ENCODE measurements at places on chromosomes 4 and X. TPM values are rescaled to one million over a fixed set of nuclear protein-coding genes. Genes with fewer than 3 reads are reported as not detected.

DNA sequence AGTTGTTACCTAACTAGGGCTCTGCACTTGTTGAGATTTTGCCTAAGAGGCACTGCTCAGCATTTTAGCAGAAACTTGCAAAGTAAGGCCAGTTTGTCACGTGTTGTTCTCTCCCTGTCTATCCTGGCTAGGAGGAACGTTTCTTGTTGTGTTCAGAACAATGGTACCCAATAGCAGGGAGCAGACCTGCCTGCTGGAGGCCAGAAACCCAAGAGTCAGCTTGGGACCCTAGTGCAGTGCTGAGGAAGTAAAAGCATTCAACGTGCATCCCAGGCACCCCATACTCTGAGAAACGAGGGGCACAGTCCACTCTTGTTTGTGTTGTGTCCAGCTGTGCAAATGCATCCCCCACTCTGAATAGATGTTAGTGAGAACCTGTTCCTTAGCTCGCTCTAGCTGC lies 42.4 kb downstream of the SOD3 start:
- H3K4me1 ChIP-seq, result peaks cover 20% of the 10 kb centered on the region
- no peaks in the 10 kb centered on the region for H3K27me3 ChIP-seq
- no peak overlapping the region for H3K4me3 ChIP-seq
- H3K27ac ChIP-seq, result no peak overlapping the region
- DNase-seq, result no peak

The GRIA2 gene
- total RNA-seq, result not detected

DNA sequence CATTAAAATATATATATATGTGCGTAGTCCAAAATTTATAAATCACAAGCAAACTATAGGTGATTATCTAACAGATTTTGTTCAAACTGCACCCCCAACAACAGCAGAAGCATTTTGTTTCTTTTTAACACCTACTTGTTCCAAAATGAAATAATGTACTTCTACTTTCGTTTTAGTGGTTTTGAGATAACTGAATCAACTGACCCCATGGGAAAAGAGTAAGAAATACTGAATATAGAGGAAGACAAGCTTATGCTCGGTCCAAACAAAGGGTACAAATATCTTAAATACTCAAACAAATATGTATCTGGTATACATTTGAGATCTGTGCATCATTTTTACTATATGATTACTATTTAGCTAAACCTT lies 22.4 kb downstream of the MAP7D3 start:
- DNase-seq, result no peak
- H3K27ac ChIP-seq, result no peak overlapping the region
- H3K4me3 ChIP-seq, result no peak overlapping the region
- no peaks in the 10 kb centered on the region for H3K4me1 ChIP-seq

The STPG2 gene
- not detected for total RNA-seq

The TREX2 gene
- total RNA-seq, result 1.2 TPM

- 0 out of 2 replicates have a peak overlapping the region, but pooled peaks have one; percentile 61 for H3K27ac ChIP-seq
- no peaks in the 10 kb centered on the region for H3K27me3 ChIP-seq
- DNase-seq, result no peak
- no peak overlapping the region for H3K4me3 ChIP-seq
- H3K4me1 ChIP-seq, result peaks cover 69% of the 10 kb centered on the region
These were observed 157.6 kb downstream of the CAMK2D start for GRCh38 chr4:113603911-113604310.

All from Karpas-422 (cell line).